ENCODE measurements at places on chromosomes 11 and 22.

- DNase-seq = no peak
Measured at GRCh38 chr11:1009991-1010390, 26.5 kb downstream of the MUC6 start.

DNA sequence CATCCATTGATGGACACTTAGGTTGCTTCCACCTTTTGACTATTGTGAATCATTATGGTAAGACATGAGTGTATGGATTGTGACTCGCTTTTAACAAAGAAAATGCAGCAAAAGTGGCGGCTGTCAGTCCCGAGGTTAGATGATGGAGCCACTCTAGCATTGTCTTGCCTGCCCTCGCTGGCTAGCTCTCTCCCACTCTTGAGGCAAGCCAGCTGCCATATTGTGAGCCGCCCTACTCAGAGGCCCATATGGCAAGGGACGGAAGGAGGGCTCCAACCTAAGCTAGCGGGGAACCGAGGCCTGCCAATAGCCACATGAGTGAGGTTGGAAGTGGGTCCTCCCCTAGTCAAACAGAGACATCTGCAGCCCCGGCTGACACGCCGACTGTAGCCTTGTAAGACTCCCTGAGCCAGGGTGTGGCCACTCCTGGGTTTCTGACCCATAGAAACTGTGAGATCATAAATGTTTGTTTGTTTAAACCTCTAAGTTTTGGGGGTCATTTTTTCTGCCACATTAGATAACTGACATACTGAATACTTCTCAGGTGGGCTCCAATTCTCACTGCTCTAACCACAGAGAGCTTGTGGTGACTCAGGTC, 160.2 kb downstream of the LDLRAD3 start:
- no peak for DNase-seq

DNA sequence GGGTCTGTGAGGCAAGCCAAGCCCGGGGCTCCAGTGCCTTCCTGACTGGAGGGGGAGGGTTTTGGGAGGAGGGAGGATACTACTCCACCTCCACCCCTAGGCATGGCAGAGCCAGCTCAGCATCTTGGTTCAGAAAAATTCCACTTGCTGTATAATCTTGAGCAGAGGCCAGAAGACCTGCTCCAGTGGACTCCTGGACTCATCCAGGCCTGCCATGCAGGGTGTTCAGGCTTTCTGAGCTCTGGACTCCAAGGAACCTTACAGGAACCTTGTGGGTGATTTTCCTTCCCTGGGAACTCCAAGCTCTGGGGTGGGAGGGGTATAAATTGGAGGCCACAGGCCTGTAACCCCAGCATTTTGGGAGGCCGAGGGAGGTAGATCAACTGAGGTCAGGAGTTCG, 9.4 kb downstream of the CSDC2 start:
- DNase-seq = no peak

- DNase-seq = no peak
Measured at GRCh38 chr11:104073950-104074705, 37.7 kb downstream of the DDI1 start.

DNA sequence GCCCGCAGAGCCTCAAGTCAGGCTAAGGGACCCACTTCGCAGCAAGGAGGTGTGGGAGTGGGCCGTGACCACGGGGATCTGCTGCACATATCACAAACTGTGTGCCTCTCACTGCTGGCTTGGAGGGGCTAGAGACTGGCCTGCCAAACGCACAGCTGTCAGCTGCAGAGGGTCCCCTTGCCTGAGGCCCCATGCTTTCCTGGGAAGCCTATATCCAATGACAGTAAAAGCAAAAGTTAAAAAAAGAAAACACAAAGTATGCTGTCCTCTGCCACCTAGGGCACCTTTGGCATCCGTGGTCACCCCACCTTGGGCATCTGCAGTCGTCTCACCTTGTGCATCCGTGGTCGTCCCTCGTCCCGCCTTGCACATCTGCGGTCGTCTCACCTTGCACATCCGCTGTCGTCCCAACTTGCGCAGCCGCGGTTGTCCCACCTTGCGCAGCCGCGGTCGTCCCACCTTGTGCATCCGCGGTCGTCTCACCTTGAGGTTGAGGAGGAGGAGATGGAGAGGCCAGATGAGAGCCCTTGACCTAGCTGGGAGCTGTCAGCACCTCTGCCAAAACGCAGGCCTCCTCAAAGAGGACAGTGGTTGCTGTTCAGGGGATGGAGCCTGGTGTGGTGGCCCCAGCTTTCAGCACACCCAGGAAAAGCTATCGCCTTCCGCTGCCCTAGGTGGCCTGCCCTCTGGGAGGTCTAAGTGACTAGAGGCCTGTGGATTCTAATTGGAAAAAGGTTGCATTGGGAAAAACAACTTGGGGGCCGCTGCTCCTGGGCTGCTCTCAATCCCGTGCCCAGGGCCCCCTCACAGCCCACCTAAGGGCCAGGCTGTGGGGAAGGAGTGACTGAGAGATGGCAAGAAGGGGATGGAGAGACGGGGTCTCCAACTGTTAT, 90.5 kb downstream of the MYEOV start:
- DNase-seq = no peak

DNA sequence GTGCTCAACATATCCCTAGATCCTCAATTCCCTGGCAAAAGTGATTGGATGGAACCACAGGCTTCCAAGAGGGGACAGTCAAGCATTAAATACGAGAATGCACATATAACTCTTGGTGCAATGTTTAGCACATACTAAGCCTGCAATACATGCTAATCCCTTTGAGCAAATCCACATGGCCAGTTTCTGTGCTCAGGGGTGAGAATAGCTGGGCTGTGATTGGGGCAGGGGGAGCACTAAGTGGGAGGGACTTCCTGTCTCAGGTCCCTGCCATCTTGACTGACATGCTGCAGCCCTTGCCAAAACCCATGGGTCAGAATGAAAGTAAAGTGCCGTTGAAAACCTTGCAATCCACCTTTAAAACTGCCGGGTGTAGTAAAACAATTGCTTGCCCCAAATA, 2.7 kb upstream of the ADAMTS15 start:
- no peak for DNase-seq

DNA sequence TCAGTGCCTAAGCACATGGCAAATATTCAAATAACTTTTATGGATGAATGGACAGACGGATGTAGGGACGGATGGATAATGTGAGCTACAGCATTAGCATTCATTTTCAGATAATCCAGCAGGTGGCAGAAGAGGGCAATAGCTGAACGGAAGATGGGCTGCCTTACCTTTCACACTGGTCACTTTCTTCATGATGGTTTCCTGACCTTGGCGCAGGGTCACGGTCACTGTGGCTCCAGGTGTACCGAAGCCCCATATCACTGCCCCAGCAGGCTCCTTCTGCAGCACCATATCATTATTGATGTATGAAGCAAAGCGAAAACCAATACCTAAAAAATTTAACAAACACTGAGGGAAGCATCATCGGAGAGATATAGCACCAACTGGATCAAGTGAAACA, 4.3 kb downstream of the SIAE start:
- DNase-seq = no peak

- no peak for DNase-seq
Measured at GRCh38 chr22:44869196-44869595, 116.8 kb downstream of the ARHGAP8 start.

DNA sequence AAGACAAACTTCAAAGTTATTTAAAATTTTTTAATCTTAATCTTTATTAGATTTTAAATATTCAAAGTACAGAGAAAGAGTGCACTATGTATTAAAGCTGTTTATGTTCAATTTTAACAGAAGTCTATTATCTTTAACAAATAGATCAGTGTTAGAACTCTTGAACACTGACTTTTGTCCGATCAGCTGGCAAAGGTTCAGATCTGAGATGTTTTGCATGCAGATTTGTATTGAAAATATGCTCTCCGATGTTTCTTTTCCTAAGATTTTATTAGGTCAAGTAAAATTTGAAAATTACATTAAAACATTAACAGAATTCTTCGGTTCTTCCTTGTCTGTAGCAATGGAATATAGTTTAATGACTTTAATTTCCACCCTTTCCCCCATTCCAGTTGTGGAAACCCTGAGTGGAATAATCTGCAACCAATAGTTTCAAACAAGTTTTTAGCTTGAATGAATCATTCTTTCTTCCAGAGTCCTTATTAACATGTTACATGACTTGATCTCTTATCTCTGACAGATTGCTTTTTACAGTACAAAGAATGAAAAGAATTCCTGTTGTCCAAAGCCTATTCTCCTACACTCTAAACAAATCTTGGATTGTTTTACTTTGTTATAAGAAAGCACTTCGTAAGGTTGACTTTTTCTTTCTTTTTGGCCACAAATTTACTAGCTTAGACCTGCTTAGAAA, 11.4 kb upstream of the TCP11L1 start:
- DNase-seq = no peak

GRCh38 chr11:98734686-98735085, 286.1 kb upstream of the CNTN5 start:
- DNase-seq = no peak

GRCh38 chr11:113677685-113678084, 28.4 kb downstream of the TMPRSS5 start:
- DNase-seq = no peak

- DNase-seq = no peak
Measured at GRCh38 chr22:47375621-47376321, 613.3 kb downstream of the TBC1D22A start.

DNA sequence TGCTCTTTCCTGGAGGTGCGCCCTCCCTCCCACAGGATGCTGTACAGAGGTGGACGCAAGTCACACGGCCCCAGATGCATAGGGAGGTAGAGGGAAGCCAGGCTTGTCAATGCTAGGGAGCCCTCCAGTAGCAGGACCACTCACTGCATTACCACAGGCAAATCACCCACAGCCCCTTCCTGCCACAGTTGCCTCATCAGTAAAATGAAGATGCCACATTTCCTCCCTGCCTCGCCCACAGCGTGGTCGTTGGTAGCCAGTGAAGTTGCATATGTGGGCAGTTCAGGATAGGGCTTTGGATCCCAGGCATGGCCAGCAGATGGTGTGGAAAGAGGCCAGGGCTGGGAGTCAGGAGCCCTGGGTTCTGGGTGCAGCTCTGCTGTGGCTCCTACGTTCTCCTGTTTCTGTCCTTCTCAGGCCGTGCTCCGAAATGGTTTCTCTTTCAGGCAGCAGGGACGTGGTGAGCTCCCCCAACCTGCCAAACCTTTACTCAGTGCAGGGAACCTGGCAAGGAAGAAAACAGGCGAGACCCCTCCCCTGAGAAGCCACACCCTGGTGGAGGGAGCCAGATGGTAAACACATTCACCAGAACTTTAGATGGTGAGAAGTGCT, 22.6 kb downstream of the DAGLA start:
- DNase-seq = no peak

DNA sequence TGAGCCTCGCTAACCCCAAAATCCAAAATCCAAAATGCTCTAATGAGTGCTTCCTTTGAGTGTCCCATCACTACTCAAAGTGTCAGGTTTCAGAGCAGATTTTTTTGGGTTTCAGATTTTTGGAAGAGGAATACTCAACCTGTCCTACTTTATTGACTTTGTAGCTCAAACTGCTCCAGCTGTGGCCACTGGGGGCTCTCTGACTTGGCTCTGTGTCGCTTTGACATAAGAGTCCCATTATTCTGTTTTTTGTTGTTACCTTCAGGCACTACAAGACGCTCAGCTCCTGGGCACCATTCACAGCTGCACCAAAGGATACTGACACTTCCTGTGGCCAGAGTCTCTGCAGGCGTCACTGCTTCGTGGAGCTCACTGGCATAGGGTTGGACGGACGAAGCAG, 41.1 kb downstream of the PHF21B start:
- no peak for DNase-seq

GRCh38 chr11:79182794-79183193, 258.0 kb downstream of the TENM4 start:
- peak; percentile 91 for DNase-seq

- DNase-seq = peak; percentile 20
Measured at GRCh38 chr11:79708319-79708932, 267.6 kb upstream of the TENM4 start.

DNA sequence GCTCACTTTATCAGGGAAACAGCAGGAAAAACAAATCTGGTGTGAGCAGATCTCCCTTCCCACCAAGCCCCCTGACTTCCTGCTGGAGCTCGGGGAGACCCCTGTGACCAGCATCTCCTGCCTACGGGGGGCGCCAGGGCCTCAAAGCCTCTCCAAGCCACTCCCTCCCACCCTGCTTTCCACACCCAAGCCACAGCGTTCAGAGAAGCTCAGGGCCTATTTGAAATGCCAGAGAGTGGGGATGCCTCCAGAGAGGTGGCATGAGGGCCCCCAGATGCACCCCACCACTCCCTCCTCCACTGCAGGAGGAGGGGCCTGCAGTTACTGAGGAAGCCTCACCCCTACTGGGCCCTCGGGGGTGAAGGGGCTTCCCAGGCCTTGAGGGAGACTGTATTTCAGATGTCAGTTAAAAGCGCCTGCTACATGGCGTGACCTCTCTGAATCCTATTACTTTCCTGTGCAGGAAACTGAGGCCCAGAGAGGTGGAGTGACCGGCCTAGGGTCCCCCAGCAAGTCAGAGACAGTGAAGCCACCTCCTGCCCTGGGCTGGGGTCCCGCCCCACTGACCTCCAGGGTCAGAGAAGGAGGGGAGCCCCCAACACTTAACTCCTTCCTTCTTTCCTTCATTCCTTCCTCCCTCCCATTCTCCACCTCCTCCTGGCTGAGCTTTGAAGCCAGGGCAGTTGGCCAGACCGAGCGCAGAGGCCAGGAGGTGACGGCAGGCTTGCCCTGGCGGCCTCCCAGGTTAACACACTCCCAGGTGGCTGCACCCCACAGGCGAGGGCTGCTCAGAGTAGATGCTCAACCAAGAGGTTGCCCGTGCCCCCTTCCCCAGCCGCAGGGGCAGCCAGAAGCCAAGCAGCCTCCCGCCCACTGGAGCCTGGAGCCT, 6.0 kb upstream of the CDKN1C start:
- no peak for DNase-seq

- peak; percentile 71 for DNase-seq
Measured at GRCh38 chr11:93895106-93895862, 44.9 kb upstream of the VSTM5 start.

GRCh38 chr22:39661842-39662685, 91.5 kb downstream of the CACNA1I start:
- DNase-seq = no peak

- DNase-seq = no peak
Measured at GRCh38 chr22:35205961-35206360, 51.3 kb upstream of the HMGXB4 start.

DNA sequence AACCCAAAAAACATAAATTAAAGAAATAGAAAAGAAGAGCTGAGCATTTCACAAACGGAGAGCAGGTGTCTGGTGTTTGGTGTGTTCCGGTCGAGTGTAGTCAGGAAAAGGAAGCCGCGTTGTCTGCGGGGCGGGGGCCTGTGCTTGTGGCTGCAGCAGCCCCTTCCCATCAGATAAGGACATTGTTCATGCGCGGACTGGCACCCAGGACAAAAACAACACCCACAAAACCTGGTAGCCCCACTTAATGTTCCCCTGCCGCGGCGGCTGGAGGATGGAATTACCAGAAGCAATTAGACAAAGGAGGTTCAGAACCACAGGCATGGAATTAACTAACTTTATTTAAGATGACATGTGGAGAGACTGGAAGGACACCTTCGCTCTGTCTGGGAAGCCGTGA, 29.9 kb downstream of the KRTAP5-5 start:
- no peak for DNase-seq

- DNase-seq = peak; percentile 2
Measured at GRCh38 chr11:124538019-124538418, 5.4 kb downstream of the OR8B12 start.

- DNase-seq = no peak
Measured at GRCh38 chr11:33646629-33647028, 54.0 kb downstream of the C11orf91 start.

GRCh38 chr11:8989453-8989852, 14.3 kb downstream of the NRIP3 start:
- no peak for DNase-seq

GRCh38 chr11:119518746-119519730, 96.1 kb upstream of the THY1 start:
- DNase-seq = no peak
